ENCODE measurements at places on chromosomes 13 and 19.

DNA sequence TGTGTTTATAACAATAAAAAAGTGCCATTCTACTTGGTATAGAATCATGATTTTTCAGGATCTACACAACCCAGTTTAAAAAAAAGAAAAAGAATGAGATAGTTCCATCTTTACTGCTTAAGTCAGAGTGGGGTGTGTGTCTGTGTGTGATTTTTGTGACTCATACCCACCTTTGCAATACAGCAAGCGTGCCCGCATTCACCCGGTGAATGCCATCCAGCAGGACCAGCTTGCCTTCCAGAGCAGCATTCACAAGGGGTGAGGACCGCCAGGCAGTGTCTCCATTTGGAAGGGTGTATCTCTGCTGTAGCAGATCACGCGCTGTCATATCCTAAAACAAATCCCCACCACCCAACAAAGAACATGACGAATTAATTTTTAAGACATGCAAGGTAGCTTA is 127.7 kb downstream of the VWA8 start:
- DNase-seq, result no peak

DNA sequence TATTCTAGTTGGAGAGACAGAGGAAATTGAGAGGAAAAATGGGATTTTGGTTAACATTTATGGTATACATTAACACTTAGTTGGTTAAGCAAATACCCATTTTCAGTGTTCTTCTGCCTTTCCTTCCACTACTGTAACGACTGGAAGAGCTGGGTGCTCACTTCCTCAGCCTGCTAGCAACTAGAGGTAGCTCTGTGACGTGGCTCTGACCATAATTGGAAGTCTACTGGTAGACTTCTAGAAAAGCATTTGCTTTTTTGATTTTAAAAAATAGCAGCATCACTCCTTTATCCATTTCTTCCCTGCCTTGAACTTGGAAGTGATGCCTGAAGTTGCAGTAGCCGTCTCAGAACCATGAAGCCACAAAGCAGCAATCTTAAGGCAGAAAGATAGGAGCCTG is 15.9 kb downstream of the NHLRC3 start:
- DNase-seq, result no peak

DNA sequence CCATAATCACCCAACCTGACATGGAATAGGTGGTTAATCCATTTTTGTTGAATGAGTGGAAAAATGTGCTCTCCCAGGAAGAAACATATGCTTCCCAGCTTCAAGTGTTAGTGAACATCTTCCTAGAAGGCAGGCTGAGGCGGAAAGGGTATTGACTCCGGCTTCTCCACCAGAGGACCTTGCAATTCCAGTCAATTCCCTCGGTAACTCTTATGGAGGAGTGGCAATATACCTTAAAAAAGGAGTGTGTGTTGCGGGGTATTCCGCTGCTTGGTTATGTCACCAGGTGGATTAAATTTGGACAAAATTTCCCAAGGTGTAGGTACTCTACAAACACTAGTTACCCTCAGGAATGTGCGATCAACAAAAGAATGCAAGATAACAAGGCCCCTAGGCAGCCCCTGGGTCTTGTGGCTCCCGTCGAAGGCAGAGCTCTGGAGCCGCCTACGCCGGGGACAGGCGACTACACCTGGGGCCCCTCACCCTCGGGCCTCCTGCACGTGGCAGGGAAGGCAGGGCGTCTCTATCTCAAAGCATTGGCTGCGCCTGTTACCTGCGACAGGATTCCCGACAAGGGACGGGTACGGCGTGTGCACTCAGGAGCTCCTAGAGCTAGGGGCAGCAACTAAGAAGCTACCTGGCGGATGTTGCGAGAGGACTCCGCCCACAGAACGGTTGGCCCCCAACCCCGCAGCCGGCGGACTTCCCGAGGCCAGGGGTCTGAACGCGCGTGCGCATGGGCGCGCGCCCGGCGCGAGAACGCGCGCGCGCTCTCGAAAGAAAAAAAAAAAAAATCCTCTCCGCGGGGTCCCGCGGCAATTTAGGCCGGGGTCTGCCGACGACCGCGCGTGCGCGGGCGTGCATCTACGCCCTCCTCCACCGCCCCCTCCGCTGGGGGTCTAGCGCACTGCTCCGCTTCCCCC is at the start of gene WDR87:
Gene WDR87, minus strand, starts transcription at position 649 of the 923 bp plus-strand sequence. CDS start 8,355 bp downstream, outside the sequence.
- DNase-seq, result peak; percentile 22

- DNase-seq, result no peak
These were observed 3.0 kb downstream of the CERS4 start for GRCh38 chr19:8212212-8212611.

DNA sequence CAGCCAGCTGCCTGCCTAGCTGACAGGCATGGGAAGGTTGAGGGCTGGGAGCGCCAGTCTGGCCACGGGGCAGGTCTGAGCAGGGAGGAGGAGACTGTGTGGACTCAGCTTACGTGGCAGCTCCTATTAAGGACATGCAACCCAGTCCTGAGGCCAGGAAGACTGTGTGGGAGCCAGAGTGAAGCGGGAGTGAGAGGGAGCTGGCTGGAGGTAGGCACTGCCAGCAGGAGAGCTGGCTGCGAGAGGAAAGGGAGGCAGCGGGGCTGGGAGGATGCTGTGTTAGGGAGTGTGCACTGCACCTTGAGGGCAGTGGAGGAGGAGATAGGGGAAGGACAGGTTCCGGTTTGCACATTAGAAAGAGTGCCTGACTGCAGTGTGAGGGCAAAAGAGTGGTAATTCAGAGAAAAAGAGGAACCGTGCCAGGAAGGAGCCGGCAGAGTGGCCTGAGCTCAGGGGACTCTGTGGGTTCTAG is 99.2 kb downstream of the SLC7A1 start:
- no peak for DNase-seq

DNA sequence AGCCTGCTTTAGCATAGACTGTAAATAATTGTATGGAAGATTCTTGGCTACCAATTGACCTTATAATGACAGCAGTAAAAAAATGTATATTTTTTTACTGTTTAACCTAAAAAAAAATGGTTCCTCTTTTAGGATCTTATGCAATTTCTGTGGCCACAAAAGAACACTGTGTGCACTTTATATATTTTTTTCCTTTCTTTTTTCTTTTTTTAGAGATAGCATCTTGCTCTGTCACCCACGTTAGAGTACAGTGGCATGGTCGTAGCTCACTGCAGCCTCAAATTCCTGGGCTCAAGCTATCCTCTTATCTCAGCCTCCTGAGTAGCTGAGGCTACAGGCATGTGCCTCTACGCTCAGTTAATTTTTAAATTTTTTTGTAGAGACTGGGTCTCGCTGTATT is 6.1 kb downstream of the FLT3 start:
- no peak for DNase-seq

DNA sequence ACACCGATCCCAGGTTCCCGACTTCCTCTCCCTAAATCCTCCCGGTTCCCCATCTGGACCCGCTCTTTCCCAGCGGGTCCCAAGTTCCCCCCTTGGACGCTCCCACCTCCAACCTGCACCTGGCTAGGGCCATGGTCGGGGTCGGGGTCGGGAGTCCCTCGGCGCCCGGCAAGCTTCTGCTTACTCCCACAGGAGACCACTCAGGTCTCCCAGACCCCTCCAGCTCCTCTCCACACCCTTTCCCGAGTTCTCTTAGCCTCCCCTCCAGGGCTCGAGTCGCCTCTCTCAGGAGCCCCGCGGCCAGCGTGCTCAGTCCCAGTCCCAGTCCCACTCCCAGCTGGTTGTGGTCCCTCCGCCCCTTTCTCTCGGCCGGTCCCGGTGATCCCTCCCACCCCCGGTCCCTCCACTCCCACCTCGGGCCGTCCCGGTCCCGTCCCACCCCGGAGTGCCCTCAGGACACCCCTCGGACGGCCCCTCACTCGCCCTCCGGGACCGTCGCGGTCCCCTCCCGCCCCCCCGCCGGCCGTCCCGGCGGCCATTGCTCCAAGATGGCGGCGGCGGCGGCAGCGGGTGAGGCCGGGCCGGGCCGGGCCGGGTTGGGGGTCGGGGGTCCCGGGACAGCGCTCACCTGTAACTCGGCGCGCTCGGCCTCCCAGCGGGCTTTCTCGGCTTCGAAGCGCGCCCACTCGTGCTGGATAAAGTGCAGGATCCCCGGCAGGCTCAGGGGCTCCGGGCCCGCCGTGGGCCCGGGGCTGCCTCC is at the start of gene FKRP:
Gene FKRP, plus strand, starts transcription at position 537 of the 760 bp plus-strand sequence. CDS start 9,394 bp downstream, outside the sequence.
- DNase-seq, result no peak

GRCh38 chr19:29119590-29119989 is 93.4 kb downstream of the UQCRFS1 start:
- no peak for DNase-seq

DNA sequence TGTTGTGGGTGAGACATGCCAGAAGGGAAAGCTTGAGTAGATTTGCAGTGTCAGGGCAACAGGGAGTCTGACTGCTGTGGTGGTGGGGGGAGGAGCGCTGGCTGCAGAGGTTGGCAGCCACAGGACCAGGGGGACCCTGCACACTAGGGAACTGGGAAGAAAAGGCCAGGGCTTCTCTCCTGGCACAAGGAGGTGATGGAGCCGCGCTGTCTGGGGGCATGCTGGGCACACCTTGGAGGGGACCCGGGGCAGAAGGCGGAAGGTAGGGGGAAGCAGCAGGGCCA is 13.9 kb upstream of the EPHX3 start:
- no peak for DNase-seq

- DNase-seq, result peak; percentile 3
These were observed 338.3 kb downstream of the POU4F1 start for GRCh38 chr13:78265098-78265497.

DNA sequence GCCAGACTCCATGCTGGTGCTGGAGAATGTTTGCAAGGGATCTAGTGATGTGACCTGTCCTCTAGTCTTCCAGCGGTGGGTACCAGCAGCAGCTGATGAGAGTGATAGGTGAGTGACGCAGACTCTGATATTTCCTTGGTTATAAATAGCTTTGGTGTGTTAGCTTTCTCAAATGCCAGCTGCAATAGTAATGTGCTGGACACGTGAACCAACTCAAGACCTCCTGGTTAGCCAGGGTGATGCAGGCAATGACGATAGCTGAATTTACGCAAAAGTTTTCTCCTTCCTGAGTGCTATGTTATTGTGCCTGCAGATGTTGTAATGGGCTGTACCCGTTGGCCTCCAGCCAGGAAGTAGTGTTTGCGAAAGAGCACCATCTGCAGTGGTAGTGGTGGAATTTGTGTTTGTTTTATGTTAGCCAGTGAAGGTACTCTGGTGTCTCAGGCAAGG is 129.5 kb downstream of the CYSLTR2 start:
- peak; percentile 85 for DNase-seq

DNA sequence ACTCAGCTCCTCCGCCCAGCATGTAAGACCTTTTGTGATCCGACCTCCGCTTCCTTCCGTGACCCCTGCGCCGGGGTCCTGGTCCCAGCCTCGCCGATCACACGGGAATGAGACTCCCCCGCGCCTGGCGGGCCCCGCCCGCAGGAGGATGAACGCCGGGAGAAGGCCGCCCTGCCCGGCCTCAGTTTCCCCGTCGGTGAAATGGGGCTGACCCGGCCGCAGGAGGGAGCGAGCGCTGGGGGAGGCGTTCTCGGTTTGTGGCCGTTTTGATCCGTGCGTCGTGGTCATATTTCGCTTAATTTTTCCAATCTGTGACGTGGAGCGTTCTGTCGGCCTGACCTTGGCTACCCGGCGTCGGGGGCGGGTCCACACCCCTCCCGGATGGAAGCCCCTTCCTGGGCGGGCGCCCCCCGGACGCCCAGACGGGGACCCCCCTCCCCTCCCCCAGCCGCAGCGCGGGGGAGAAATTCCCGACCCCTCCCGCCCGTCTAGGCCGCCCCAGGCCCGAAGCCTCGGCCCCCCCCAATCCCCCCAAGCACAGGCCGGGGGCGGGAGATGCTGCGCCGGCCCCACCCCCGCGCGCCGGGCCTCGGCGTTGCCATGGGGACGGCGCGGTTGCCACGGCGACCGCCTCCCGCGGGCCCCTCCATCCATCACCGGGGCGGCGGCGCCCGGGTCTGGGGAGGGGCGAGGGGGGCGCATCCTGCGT is 11.1 kb downstream of the PALM start:
- no peak for DNase-seq
